Activated CD4-positive, CD25-positive, alpha-beta regulatory T cell treated with anti-CD3 and anti-CD28 coated beads, Interleukin-2, amount 50 U/mL, for 16 hours (primary cell): ENCODE measurements at places on chromosomes 12 and 14.

DNA sequence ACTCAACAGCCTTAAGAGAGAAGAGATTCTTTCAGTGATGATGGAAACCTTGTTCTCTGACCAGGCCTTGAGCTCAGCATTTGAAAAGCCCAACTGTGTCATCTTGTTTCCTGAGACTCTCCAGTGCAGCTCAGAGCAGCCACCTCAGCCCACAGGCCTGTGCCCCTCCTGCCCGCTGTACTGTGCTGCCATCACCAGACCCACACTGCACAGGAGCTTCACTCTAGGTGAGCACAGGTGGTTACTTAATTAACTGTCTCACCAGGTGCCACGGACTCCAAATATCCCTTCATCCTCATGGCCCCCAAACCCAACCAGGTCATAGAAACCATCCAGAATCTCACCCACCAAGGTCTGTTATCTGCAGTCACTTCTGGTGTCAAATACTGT, 51.3 kb downstream of the JAG2 start:
- DNase-seq, result no peak

DNA sequence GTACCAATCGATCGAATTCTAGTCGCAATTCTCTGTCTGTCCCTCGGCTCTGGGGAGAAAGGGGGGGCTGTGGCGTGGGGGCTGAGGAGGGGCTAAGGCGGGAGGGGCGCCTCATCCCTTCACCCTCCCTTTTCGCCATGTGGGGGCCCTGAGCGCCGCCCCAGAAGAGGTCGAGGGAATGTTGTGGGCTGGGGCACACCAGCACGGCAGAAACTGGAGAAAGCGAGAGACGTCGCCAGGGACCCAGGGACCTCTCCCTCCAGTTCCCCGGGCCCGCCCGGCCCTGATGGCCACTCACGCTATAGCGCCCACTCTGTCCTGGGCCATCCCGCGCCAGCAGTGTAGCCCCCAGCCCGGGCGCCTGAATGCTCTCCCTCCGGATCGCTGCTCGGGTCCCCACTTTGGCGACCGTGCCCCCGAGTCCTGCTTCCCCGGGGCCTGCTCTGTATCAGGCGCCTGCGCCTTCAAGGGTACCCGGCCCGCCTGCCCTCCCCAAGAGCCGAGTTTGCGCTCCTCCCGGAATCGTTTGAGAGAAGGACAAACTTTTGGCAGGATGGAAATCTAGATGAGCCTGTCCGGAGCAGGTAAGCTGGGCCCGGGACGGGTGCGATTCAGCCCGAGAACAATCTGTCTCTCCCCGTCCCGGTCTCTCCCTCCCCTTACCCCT, 62.6 kb downstream of the SMUG1 start:
- no peak for DNase-seq

DNA sequence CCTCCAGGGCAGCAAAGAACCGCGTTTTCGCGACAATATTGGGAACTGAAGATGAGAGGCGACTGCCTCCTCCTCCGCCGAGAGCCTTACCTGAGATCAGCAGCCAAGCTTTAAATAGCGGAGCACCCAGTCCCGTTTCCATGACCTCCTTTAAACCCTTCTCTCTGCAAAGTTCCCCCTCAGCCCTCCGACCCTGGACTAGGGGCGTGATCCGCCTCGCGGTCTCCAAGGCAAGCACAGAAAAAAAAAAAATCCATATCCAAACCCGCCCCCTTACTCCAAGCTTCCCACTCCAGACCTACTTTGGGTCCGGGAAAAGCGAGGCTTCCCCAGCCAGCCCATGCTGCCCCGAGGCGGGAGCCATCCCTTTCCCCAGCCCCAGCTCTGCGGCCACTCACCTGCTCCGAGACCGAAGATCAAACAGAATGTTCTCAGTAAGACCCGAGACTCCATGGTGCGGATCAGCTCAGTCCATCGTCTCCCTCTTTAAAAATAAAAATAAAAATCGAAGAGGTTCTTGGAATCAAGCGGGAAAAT, 630 bp downstream of the NELL2 start:
- no peak for DNase-seq

- DNase-seq, result no peak
These were observed 10.6 kb downstream of the CD163L1 start for GRCh38 chr12:7433276-7433822.

DNA sequence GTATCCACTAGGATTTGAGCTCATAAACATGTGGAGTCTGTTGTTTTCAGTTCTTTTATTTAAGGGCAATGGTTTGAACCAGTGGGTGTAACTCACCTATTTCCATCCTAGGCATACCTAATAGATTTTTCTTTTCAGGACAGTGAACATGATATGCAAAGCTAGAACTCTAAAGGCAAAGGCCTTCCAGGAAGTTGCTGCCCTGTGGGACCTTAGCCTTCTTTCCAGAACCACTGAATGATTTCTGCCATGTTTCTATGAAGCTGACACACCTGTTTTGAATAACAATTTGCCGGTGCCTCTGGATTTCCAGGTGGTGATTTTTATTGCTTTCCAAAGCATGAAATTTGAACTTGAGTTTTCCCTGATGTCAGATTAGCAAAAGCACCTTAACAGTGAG, 372.9 kb upstream of the FAR2 start:
- DNase-seq, result no peak

DNA sequence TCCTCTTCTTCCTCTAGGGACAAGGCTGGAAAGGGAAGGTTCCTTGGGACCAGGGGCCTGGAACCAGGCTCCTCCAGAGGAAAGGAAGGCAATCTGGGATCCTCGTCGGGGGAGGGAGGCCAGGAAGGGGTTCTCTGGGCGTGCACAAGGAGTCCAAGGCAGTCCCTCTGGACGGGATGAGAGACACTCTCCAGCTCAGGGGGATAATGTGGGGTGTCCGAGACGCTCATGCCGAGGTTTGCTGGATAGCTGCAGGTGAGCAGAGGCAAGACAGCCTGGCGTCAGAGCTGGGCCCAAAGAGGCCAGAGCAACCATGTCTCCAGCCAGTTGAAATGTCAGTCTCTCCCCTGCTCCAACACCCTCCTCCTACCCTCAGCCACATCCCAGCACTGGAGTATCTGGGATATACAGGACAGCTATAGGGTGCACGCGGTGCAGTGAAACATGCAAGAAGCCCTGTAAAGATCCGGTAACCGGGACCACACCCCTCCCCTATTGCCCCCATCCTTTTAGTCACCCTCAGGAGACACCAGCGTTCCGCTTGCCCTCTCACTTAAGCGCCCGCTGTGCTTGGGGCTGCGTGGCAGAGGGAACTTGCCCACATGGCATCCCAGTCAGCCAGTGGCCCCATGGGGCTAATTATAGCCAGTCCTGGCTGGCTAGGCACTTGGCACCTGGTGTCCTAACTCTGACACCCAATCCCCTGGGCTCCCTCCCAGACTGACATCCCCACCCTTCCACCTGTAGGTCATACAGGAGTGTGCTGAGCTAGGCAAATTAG, at the start of gene KLHL33:
TSS of gene KLHL33 (minus strand) at position 585 of the 781 bp plus-strand sequence. CDS start at position 230, 355 bp downstream.
- DNase-seq, result no peak

GRCh38 chr12:129109174-129110001, 256.1 kb downstream of the GLT1D1 start:
- no peak for DNase-seq

DNA sequence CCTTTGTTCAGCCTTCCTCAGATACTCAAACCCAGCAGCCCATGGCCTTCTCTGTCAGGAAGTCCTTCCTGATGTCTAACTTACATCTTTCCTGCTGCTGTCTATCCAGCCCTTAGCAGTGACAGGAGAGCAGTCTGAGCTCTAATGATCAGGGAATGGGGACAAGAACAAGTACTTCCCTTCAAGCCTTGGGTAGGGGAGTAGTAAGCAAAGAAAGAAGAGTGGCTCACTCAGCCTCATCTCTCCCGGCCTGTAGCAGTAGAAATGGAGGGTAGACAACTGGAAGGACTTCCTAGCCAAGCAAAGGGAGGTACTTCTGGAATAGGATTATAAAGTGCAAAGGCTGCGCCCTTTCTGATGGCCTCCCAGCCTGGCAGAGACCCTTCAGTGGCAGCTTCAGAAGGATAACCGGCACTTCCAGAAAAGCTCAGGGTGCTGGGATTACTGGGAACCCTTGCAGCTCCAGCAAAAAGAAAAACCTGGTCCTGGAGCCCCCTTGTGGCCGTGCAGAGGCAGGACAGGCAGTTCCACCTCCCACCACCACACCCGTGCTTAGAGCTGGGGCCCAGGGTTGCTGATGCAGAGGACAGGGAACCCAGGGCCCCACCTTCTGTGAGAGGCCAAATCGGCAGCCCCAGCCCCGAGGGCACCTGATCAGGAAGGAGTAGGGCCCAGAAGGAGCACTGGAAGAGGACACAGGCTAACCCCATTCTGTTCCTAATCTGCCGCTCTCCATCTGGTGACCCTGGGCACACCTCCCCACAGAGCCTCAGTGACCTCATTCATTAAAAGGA, 12.4 kb upstream of the SMUG1 start:
- peak; percentile 25 for DNase-seq

DNA sequence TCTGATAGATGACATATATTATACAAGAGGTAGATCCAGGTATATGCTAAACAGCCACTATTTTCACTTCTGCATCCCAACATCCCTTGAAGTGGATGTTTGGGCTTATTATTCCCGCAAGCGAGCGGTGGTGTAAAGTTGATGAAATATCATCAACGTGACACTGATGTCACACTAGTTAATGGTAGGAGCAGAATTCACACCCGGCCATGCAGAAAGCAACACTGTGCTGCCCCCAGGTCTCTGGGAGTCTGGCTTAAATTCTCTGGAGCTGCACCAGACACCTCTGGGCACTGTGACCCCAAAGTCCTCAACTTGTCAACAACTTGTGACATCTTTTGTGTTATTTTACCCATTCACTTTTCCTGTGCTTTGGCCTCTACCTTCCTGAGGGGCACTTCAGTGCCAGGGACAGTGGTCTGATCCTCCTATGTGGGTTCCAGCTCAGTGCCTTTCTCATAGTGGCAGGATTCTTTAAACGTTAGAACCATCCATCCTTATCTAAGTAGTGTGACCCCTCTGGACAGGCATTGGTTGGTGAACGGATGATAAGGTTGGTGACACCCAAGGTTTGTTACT, 952 bp downstream of the DRAM1 start:
- no peak for DNase-seq

- DNase-seq, result no peak
These were observed 100.6 kb downstream of the LGMN start for GRCh38 chr14:92647797-92648279.

DNA sequence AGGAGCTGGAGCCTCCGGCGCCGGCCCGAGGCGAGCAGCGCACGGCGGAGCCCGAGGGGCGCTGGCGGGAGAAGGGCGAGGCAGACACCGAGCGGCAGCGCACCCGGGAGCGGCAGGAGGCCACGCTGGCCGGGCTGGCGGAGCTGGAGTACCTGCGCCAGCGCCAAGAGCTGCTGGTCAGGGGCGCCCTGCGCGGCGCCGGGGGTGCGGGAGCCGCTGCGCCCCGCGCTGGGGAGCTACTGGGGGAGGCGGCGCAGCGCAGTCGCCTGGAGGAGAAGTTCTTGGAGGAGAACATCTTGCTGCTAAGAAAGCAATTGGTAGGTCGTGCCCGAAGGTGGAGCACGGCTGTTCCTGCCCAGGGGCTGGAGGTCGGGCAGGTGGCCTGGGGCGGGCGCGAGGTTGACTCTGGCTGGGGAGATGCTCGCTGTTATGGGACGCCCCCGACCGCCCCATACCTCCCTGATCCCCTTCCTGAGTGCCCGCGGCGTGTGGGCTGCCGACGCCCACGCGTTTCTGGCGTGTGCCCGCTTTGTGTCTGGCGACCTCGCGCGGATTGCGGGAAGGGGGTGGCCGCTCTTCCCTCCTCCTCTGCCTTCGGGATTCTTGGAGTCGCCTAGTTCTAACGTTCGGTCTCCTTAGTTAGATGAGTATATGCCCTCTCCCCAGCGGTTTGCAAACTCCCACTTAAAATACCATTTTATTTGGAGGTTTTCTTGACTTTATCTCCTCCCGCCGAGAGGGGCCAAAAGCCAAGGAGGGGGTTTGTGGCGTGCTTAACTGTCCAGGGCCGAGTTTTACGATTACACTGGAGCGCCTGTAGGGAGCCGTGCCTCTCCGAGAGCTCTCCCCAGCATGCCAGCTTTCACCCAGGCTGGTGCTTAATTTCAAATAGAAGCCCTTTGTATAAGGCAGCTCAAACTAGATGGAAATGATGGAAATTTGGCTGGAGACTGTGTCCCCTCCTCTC, 752 bp downstream of the DACT1 start:
- no peak for DNase-seq

- no peak for DNase-seq
These were observed 26.0 kb downstream of the TBX3 start for GRCh38 chr12:114658002-114658441.

DNA sequence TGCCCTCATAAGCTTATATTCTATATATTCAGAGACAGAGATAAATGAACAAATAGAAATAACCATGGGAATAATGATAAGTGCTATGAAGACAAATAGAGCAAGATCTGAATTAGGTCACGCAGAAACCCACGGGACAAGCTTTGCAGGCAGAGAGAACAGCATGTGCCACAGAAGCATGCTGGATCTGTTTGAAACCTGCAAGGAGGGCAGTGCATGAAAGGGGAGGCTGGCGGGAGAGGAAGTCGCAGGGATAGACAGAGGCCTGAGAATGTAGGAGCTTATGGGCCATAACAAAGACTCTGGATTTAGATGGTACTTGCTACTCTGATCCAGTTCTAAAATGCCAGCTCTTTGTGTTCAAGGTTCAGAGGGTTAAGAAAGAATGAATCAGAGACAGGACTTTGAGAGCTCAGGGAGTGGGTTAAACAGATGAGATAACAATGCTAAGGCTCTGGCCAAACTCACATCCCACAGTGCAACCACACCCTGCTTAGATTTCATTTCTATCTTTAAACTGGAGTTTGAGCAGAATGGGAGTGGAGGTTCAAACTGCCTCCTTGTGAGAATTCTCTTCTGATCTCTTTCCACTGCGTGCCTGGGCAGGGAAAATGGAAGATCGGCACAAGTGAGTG, 49.2 kb upstream of the PPP1R12A start:
- no peak for DNase-seq

DNA sequence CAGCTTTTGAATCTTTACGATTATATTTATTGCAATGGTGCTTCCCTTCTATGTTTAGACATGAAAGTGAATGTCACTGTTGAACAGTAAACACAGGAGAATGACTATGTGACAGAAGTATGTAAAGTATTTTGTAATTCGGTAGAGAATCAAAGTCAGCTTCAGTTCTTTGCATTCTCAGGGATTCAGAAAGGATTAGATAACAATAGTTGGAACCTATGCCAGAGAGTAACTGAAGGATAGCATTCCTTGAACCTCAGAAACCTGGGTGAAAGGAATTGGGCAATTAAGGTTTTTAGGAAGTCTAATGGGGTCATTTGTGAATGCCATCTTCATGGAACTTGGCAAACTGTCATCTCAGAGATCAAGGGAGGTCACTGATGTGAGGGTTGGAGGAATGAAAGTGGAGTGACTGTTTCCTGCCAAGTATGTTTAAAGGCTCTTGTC, 305.3 kb upstream of the DDHD1 start:
- DNase-seq, result no peak
